ENCODE measurements at places on chromosomes 3 and 15.
A peak's percentile ranks its signal among the peaks of the same experiment; 100 is the strongest.

DNA sequence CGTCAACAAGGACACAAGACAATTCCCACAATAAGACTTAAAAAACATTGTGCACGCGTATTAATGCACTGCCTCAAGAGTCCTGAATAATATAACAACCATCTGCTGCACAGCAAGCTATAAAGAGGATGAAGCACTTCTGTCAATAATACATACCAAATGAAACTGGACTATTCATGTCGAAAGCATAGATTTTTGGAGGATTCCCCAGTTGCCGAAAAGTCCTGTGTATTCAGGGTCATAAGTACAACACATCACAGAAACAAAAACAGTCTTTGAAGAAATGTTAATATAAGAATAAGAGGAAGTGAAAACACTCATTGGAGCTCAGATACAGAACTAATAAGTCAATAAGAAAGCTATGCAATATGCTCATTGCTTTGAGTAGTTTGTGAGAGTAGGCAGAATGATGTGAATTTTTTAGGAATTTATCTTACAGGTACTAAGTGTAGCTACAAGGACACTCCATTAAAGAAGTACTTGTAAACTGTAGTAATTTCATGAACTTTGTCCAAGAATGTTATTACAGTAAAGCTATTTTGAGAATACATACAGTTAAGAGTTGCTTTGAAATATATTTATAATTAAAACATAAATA, 31.6 kb downstream of the CBLB start:
- no peak for DNase-seq

- peak; percentile 70 for DNase-seq
Observed at GRCh38 chr15:28960979-28961378, 75.2 kb downstream of the APBA2 start.

DNA sequence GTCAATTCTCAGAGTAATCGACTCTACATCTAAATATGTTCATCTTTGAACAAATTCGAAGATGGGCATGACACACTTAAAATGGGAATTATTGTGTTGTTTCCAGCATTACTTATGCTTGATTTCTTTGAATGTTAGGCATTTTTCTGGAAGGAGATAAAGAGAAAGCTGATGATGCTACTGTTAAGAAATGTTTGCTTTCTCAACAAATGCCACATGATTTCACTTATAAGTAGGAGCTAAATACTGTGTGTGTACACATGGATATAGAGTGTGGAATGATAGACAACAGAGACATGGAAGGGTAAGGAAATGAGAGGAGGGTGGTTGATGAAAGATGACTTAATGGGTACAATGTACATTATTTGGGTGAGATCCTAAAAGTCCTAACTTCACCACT, 400.9 kb downstream of the TBL1XR1 start:
- DNase-seq = peak; percentile 4

GRCh38 chr3:95815828-95816227, 998.6 kb upstream of the EPHA6 start:
- DNase-seq = no peak

DNA sequence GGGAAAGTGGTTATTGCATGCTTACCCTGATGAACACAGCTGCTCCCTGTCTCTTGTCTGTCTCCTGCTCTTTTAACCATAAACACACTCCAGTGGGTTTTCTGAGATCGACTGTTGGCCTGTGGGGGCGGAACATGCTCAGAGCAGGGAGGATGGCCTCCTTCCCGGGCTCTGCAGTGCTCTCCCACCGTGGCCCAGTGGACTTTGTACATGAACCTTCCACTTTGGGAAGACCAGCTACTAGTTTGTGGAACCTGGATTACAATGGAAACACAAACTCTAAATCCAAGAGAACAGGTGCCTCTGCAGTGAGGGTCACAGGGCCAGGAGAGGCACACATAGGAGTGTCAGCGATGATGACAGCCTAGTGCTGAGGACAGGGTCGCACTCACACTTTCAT, 56.5 kb downstream of the KLF13 start:
- DNase-seq = no peak

- peak; percentile 12 for DNase-seq
Observed at GRCh38 chr3:119918992-119919933, 137.4 kb downstream of the NR1I2 start.

GRCh38 chr3:136070334-136070733, 104.8 kb downstream of the PPP2R3A start:
- peak; percentile 90 for DNase-seq

DNA sequence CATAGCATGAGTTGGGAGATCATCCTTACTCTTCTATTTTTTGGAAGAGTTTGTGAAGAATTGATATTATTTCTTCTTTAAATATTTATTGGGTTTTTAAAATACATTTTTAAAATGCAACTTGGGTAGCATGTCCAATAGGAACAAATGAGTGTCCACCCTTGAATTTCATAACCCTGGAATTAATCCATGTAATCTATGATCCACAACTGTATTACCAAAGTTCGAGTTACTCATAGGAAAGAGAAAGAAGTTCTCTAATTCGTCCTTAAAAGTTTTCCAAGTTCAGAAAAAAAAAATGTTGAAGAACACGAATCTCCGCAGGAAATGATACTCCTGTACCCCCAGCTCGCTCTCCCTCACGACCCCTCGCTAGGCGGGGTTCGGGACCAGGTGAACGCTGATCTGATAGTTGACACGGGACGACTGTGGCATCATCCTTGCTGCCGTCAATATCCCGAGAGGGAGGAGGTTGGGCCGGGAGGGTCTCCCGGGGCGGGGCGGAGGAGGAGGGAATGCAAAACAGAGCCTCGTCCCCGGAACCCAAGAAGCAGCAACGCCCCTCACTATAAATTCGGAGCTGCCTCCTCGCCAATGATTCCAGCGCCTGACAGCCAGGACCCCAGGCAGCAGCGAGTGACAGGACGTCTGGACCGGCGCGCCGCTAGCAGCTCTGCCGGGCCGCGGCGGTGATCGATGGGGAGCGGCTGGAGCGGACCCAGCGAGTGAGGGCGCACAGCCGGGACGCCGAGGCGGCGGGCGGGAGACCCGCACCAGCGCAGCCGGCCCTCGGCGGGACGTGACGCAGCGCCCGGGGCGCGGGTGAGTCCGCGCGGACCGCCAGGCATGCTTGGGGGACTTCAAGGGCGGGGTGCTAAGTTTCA, at the start of gene AGTR1:
Gene AGTR1, plus strand, starts transcription at position 598 of the 884 bp plus-strand sequence. CDS start 43,133 bp downstream, outside the sequence.
- peak; percentile 47 for DNase-seq

- DNase-seq = no peak
Observed at GRCh38 chr15:89379251-89379695, 44.6 kb upstream of the POLG start.

- DNase-seq = no peak
Observed at GRCh38 chr3:87219611-87220010, 7.5 kb upstream of the CHMP2B start.

GRCh38 chr15:48569591-48570302, 75.8 kb downstream of the FBN1 start:
- DNase-seq = no peak

GRCh38 chr3:6860954-6861624, at the start of gene GRM7:
Gene GRM7 (plus strand): TSS chr3:6861115.
- no peak for DNase-seq

DNA sequence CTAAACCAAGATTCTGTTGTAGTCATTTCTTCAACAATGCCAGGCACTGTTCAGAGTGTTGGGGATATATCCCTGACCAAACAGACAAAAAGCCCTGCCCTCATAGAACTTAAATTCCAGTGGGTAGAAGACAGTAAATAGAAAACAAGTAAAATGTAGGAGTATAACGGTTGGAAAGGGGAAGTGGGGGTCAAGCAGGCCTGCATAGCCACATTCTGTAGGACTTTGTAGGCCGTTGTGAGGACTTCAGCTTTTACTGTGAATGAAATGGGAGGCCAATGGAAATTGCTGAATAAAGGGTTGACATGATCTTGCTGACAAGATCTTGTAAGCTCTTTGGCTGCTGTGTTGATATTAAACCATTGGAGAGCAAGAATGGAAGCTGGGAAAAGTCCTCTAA, 1.8 kb downstream of the MRPS11 start:
- DNase-seq = no peak

- peak; percentile 61 for DNase-seq
Observed at GRCh38 chr15:73617301-73617831, 15.8 kb downstream of the NPTN start.

GRCh38 chr3:59809710-59810444, 760.1 kb upstream of the CFAP20DC start:
- DNase-seq = peak; percentile 67

DNA sequence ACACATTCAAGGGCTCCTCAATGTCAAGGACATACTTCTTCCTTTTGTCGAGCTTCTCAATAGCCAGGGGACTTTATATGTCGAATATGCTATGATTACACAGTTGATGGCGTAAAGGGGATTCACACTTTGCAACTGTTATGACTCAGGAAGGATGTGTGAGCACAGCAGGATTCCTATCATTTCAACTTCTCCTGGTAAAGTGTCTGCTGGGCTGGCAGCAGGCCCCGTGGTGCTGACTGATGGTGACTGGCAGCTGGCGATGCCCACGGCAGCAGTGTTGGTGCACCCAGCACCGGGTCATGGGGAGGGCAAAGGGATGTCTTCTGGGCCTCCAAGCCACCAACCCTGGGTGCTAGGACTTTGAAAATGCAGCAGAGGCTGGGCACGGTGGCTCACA, 44.8 kb upstream of the GNB5 start:
- DNase-seq = no peak

- DNase-seq = no peak
Observed at GRCh38 chr3:118485693-118486092, 549.0 kb downstream of the IGSF11 start.

DNA sequence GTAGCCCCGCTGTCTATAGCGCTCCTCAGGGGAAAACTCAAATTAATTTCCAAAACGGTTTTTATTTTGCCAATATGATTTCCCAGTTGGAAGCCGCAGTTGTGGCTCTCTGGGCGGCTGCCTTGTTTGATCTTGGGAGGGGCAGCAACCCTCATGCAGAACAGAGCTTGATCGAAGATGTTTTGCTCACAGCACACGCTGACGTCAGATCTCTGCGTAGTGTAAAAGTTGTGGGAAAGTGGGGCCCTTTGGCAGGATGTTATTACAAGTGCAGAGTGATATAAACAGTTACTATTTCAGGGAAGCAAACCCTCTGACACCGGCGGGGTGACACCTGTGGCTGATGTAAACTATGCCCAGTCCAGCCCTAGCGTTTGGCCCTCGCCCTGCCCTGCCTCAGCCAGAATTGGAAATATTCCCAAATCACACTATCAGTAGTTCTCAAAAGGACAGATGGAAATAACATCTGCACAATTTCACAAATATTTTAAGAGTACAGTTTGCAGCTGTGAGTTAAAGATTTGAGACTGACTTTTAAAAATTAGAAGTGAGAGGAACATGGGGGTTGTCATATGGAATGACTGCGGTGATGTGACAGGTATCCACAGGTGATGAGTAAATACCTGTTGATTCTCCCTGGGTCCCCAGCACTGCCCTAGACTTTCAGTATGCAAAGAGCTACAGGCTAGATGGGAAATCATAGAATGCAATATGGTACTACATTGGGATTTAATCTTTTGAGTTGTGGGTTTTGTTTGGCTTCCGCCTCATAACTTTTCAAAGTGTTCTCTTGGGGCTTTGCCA, 1.7 kb downstream of the SYNM start:
- peak; percentile 7 for DNase-seq

DNA sequence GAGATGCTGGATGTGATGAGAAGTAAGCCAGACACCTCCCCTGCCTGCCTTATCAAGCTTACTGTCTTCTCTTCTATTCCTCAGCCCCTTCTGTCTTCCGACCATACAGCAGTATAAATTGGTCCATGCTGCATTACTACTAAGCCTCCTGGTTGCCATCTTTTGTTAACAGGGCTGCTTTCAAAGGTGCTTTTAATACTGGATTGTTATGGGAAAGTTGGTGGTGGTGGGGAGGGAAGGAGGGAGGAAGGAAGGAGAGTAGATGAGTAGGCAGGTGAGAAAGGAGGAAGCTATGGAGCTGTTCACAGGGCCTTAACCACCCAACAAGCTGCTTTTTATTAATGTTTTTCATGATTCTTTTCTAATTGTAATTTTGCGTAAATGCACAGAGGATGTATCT, 114.9 kb downstream of the SLC25A26 start:
- no peak for DNase-seq

DNA sequence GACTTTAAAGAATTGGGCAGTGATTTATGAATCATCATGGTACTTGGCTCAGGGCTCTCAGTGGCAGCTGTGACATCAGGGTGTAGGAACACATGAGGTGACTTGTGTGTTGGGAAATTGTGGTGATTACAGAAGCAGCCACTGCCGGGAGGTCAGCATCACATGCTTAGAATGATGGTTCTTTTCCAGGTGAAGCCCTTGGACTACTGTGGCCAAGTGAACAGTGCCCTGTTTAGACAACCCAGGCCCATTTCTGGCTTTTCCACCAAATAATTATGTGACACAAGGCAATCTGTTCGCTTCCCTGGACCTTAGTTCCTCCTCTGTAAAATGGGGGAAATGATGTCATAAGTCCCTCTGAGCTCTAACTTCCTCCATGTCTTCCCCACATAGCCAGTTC, 139.7 kb upstream of the ROPN1 start:
- peak; percentile 24 for DNase-seq

- no peak for DNase-seq
Observed at GRCh38 chr3:100033903-100034471, 80.3 kb downstream of the FILIP1L start.

GRCh38 chr15:81271761-81272644, 51.9 kb downstream of the STARD5 start:
- no peak for DNase-seq

- DNase-seq = no peak
Observed at GRCh38 chr15:39338251-39338650, 242.6 kb upstream of the THBS1 start.

DNA sequence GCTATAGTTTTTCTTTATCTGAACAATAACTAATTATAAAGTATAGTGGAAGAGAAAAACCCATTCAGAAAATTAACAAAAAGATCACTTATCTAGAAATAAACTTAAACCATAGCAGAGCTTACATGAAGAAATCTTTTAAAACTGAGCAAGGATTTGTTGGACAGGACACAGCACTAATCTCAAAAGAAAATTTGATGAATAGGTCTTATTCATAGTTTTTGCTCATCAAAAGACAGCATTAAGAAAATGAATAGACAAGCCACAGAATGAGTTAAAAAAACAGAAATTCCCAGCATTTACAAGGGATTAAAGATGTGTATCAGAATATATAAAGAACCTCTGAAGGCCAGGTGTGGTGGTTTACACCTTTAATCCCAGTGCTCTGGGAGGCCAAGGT, 29.5 kb downstream of the PIK3CA start:
- no peak for DNase-seq

- peak; percentile 32 for DNase-seq
Observed at GRCh38 chr3:188432802-188433520, 279.0 kb downstream of the LPP start.

- no peak for DNase-seq
Observed at GRCh38 chr3:46860810-46861604, 2.2 kb downstream of the MYL3 start.

GRCh38 chr15:70690021-70690420, 73.3 kb downstream of the UACA start:
- DNase-seq = no peak

GRCh38 chr3:156685198-156685597, 10.8 kb downstream of the TIPARP start:
- DNase-seq = no peak

DNA sequence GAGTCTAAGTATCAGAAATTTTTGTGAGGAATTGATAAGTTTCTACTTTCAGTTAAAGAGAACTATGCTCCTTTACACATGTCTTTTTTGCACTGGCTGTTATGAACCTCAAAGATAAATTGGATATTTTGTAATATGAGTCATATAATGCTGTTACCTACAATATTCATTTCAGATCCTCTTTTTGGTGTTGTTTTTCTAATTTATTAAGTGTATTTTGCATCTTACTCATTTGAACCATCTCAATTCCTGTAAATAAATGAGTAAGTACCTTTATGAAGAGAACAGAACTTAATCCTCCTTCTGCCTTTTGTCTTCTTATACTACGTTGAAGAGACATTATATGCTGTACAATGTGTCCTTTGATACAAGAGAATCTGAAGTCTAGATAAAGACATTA, 74.4 kb downstream of the ZIC1 start:
- DNase-seq = no peak
